ENCODE measurements at places on chromosomes 3 and 15.
A peak's percentile ranks its signal among the peaks of the same experiment; 100 is the strongest.

DNA sequence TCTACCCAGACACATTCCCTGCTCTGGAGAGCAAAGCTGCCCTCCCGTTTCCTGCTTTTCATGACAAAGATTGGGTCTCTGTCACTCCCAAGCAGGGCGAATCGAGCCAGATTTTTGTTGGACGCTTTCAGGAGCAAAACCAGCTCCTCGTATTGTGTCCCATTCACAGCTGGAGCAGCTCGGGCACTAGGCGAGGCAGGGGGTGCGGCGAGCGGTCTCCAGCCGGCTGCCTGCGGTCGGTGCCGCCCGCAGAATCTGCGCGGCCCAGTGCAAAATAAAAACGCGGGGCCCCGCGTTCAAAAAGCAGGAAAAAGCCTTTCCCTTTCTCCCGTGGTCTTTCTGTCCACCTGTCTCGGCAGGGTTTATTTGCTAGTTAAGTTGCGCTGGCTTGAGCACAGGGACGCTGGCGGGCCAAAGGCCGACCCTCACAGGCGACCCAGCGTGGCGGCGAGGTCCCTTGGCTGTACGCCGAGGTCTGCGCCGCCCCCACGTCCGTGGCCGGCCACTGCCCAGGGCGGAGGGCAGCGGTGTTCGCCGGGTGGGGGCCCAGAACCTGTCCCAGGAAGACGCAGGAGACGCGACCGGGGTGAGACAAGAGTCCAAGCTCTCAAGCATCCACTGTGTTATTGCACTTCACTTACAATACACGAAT, 71.2 kb downstream of the CYP19A1 start:
- DNase-seq = no peak

- no peak for DNase-seq
Measured at GRCh38 chr15:92706201-92706600, 50.6 kb upstream of the FAM174B start.

DNA sequence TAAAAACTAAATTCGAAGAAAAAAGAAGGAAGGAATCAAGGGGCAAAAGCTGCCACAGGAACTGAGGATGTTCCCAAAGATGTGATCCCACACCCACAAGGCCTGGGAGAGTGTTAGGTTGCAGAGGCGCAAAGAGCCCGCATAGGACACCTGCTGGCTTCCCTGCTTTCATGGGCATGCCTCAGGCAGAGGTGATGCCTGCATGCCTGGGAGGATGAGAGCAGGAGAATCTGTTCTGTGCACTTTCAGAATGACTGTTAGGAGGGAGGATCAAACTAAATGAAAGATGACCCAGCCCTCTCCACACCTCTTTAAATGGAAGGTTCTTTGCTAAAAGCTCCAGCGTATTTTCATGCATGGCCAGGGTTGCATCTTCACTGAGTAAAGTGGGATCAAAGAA, 162.4 kb downstream of the PLCL2 start:
- DNase-seq = no peak

GRCh38 chr15:50777042-50777441, 11.5 kb upstream of the SPPL2A start:
- no peak for DNase-seq

DNA sequence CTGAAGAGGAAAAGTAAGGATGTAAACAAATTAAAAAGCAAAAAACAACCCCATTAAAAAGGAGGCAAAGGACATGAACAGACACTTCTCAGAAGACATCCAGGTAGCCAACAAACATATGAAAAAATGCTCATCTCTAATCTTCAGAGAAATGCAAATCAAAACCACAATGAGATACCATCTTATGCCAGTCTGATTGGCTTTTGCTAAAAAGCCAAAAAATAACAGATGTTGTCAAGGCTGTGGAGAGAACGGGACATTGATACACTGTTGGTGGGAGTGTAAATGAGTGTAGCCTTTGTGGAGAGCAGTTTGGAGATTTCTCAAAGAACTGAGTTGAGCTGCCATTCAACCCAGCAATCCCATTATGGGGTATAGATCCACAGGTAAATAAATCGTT, 18.6 kb upstream of the RGMA start:
- DNase-seq = no peak

GRCh38 chr3:15347063-15347736, 14.8 kb upstream of the SH3BP5 start:
- DNase-seq = no peak

DNA sequence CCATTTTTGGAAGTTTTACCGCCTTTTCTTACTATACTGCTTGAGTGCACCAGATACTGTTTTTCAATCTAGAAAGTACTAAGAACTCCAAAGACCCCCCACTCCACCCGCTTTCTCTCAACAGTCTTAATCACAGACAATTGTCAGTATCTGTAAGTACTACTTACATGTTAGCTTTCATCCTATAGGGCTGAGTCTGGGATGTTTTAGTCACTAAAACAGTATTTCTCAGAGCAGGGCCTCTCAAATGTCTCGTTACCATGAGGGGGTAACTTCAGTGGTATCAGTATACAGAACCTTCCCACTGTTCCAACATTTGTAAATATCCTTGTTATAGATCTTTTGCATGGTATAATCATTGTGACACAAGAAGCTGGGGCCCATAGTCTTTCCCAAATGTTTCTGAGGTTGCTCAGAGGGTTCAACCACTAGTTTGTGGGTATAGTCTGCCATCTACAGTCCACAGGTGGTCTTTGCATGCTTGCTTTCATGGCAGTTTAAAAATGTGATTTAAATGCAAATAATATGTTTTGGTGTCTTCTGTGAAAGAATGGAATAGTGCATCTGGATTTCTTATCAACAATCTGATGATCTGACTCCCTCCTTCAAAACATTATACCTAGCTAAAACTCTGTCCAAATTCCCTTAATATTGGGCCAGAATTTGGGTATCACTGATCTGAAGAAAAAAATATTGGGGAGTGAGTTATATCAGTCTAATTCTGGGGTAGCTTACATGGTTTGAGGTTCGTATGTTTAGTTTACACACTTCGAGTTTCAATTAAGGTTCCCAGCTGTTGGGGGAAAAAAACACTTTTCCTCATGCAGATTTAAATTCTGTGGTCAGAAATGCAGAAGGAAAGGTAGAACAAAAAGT, 18.0 kb upstream of the DNAJC13 start:
- DNase-seq = no peak

- DNase-seq = no peak
Measured at GRCh38 chr15:89326316-89326715, 8.3 kb downstream of the POLG start.

DNA sequence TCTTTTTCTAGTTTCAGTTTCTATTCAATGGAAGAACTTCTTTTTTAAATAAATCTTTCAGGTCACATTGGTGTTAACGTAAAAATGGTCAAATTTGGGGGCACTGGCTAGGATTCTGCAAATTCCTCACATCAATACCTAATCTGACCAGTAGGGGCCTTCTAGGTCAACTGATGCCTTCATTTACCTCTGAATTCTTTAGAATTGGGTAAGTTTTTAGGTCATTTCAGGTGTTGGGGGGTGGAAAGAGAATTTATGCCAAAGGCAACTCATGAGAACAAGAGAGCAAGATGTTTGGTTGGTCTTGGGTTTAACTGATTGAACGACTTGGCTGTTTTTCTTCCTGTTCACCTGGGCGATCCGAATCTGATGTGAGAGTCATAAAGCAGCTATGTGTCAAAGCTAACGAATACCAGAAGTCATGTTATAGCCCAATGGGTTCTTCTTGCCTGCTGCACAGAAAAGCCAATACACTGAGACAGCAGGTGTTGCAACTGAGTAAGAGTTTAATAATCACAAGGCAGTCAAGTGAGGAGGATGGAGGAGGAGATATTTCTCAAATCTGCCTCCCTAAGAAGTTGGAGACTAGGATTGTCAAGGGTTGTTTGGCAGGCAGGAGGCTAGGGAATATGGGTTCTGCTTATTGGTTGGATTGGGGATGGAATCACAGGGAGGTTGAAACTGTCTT, 15.3 kb downstream of the LRRC49 start:
- DNase-seq = no peak

GRCh38 chr3:126551121-126551838, 7.5 kb downstream of the C3orf22 start:
- DNase-seq = peak; percentile 35

DNA sequence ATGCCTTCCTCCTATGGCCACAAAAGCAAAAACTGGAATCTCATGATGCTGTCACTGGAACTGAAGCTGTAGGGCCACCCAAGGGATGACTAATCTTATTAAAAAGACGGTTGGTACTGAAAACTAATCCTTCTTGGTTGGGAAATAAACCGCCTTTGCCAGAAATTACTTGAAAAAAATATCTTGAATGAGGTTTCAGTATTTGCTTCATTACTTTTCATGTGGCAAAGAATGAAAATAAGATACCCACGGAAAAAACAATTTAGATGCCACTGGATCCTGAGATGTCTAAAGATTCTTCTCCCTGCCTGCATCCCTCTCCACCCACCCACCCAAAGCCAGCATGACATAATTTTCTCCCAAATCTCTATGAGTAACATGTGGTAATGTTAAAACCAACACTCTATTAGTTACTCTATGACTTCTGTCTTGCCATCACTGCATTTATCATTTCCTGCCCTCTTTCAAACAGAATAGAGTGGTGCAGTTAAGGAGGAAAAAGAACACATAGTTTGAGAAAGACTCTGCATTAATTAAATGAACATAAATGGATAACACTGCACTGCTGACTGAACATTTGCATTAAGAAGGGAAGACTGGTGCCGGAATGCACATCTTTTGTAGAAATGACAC, 111.8 kb upstream of the DPH6 start:
- DNase-seq = no peak

- peak; percentile 94 for DNase-seq
Measured at GRCh38 chr3:15102256-15102655, 3.3 kb upstream of the RBSN start.

- no peak for DNase-seq
Measured at GRCh38 chr3:100603469-100603868, 5.9 kb upstream of the ADGRG7 start.

GRCh38 chr3:4948395-4948794, 30.8 kb upstream of the BHLHE40 start:
- DNase-seq = no peak

DNA sequence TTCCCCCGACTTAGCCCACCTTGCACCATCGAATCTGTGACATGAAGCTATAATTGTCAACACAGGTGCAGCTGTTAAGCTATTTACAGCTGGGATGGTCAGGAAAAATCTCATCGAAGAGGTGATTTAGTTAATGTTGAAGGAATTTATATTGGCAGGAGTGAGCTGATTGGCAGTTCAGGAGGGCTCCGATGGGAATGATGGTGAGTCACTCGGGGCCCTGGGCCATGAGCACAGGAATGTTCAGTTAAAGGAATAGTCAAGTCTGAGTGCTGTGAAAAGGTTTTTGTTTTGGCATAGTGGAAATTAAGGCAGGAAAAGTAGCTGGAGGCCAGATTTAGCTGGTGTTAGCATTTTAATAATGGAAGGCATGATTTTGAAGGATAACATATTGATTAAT, 95.7 kb downstream of the OXSM start:
- no peak for DNase-seq

DNA sequence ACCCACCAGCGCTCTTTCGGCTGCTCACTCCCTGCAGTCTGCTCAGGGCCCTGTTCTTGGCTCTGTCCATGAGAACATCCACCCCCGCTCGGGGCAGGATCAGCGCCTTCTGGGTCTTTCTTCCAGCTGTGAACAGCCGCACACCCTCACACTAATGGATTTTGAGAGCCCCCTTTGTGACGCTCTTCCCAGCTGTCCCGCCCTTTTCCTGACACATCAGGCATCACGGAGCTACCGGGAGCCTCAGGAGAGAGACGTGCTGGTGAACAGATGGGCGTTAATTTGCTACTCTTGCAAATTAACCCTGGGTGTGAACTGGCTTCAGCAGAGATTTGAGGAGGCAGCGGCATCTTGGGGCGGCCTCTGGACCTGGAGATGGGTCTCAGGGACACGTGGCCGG, 113.0 kb downstream of the TMEM266 start:
- DNase-seq = no peak

GRCh38 chr15:70247281-70247680, 149.6 kb upstream of the TLE3 start:
- no peak for DNase-seq

DNA sequence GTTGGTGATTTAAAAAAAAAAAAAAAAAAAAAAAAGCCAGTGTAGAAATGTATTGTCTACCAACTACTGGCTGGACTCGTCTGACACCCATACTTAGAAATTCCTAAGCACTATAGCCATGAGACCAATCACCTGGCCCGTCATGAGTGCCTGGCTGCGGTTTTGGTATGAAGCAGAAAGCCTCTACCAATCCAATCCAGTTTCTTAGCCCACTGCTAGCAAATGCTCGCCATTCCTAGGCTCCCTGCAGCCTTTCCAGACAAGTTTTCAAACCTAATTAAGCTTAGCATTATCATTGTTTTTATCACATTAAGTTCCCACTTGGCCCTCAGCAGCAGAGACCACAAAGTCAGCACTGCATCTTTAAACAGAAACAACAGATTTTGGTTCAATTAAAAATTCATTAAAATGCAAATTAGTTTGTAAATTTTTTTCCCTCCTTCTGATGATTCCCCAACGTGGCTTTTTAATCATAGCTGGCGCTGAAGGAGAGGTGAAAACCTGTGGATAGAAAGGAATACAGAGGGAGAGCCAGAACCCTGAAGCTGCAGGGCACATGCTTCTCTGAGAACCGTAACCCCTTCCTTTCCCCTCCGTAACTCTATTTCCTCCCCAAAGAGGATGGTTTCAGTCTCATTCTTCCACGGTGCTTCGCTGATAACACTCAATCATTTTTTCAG, 32.2 kb upstream of the ST8SIA2 start:
- no peak for DNase-seq

GRCh38 chr15:85063522-85064079, 81.9 kb downstream of the PDE8A start:
- no peak for DNase-seq

- no peak for DNase-seq
Measured at GRCh38 chr15:89023311-89023961, 64.8 kb upstream of the ABHD2 start.

GRCh38 chr3:69890084-69890483, 109.4 kb upstream of the SAMMSON start:
- DNase-seq = no peak

DNA sequence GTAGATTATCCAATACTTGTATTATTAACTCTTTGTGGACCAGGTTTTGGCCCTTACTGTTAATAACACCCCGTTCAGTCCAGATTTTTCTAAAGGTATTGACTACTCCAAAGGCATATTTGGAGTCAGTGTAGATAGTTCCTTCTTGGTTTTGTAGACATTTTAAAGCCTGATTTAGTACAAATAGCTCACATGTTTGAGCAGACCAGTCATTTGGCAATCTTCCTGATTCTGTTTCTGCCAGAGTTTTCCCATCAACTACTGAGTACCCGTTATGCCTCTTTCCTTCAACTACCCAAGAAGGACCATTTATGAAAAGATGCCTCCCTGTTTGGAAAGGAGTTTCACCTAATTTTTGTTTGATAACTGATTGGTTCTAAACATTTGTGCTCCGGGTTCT, 82.0 kb downstream of the CHCHD4 start:
- no peak for DNase-seq

Measured in right lobe of liver (tissue), 6 donors.